ENCODE measurements at places on chromosomes 1 and 21.

DNA sequence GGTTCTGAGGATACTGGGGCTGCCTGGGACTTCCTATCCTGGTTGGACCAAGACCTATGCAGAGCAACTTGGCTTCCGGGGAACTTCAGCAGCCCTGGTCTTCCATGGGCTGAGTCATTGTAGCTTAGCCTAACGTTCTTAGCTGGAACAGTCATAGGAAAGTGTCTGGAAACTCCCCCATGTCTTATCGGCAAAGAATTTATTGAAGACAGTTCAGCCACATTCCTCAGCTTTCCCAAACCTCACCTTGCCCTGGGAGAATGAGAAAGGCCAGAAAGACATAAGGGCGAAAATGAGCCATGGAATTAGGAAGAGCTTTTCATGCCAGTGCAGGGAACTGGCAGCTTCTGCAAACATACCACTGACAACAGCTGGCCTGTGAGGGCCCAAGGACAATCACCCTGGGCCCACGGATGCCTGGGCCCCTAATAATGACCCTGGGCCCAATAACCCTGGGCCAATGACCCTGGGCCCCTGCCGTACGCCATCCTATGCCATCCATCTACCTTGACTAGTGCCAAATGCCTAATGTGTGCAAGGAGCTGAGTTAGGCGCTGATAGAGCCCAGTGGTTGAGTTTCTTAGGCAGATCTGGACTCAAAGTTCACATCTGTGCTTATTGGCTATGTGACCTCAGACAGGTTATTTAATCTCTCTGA lies 114.4 kb upstream of the GADD45A start:
- DNase-seq: peak; percentile 74

GRCh38 chr21:39984286-39984991 lies 117.2 kb downstream of the PCP4 start:
- no peak for DNase-seq

DNA sequence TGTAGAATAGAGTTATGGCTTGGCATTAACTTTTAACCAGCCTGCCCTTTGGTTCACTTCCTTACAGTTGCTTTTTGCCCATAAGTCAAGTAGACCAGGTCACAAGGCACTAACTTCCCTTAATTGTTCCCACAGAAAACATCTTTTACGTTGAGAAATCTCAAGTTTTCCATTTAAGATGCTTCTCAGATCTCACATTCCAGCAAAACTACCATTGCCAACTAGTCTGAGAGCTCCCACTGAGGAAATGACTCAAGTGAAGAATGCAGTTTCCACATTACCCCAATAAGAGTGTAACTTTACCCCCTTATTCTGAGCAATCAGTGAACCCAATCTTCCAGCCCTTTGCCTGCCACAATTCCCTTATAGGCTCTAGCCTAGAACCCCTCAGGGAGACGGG lies 502.2 kb upstream of the OLFM3 start:
- DNase-seq: no peak

DNA sequence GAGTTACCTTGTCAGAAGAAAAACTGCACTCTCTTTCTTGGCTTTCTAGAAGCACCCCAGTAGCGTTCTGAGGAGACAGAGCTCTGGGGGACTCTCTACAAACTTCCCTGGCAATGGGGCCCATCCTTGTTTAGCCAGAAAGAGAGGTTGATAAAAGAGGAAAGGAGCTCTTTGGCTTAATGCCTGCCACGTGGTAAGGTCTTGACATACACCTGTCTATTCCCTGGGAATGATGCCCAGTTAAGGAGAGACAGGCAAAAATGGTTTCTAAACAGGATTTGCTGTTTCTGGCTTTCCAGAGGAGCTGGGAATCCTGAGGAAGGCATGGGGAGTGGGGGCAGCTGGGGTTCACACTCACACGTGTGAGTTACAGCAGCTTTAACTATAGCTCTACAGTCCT lies 30.2 kb upstream of the IL20 start:
- DNase-seq: no peak

DNA sequence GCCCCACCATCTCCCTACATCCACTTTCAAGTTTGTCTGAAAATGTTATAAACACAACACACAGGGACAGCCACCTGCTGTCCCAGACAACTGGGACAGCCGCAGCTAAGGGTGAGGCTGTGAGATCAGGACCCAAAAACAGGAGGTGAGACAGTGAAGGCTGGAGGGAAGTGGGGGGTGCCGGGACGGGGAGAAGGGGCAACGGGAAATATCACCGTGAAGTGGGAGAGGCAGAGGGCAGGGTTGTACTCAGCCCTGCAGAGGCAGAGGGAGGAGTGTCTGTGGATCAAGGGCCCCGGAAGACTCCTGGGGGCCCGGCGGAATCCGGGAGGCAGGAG lies 114.4 kb downstream of the CASZ1 start:
- no peak for DNase-seq

Data from ACHN (cell line).